ENCODE measurements at places on chromosomes 4 and X.
A peak's percentile ranks its signal among the peaks of the same experiment; 100 is the strongest.

- no peak for DNase-seq
These were observed 451.5 kb upstream of the FAT1 start for GRCh38 chr4:187175197-187175596.

DNA sequence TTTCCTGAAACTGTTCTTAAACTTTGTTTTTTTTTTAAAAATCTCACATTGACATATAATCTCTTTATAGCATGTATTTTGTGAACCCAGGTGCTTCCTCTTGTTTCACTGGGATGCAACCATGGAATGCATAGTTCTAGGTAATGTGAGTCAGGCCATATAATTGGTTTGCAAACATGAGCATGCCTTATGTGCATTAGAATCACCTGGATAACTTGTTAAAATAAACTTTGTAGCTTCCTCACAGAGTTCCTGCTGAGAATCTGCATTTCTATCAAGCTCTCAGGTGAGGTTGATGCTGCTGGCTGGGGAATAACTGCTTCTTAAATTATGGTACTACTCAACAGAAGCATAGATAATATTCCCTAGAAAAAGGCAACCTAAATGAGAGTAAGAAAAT lies 940.3 kb upstream of the LCORL start:
- no peak for DNase-seq

DNA sequence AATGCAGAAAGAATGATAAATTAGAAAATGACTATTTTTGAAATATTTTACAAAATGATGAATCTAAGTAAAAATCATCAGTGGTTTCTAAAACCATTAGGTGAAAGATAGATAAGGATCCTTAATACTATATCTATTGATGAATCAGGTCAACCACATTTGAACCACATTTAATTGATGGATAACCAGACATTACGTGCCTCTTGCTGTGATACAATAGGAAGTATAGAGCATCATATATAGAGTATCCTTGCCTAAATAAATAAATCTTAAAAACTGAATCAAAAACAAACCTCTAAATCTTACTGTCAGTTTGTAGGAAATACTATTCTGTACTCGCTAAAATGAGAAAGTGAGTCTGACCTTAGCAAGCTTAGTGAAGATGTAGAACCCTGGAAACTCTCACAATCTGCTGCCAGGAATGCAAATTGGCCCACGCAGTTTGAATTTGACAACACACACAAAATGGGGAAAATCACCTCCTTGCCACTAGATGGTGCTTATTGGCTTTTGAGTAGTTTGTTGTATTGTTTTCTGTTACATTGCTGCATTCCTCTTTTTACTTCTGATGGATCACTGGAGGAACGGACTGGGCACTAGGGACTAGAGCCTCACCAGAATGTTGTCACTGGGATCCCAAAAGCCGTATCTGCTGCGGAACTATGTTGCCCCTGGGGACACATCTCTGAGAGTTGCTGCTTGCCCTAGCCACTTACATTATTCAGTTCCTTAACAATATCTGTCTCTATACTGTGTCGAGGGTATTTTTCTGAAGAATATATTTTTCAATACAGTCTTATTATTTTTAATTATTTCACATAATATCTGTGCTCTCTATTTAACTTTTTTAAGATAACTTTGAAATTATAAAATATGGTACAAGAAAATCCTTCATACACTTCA lies 25.4 kb upstream of the SLAIN2 start:
- DNase-seq, result no peak

DNA sequence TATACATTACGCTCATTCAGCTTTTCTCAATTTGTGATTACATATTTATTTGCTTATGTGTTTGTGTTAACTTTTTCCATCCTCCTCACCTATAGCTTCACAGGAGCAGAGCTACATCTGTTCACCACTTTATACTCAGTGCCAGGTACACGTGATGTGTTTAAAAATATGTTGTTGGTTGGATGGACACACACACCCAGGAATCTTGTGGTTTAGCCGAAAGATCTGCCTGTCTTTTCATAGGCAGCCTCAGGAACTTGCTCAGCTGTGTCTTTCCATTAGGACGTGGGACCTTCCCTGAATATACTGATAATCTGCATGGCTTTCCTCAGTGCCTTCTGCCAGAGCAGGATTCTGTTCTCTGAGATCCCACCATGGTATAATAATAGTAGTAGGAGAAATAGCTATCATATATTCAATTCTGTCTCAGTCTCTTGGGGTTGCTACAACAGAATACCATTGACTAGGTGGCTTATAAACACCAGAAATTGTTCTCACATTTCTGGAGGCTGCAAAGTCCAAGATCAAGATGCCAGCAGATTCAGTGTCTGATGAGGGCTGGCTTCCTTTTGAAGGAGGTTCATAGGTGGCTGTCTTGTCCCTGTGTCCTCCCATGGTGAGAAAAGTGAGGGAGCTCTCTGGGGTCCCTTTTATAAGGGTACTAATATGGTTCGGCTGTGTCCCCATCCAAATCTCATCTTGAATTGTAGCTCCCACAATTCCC lies 50.0 kb upstream of the SOD3 start:
- no peak for DNase-seq

DNA sequence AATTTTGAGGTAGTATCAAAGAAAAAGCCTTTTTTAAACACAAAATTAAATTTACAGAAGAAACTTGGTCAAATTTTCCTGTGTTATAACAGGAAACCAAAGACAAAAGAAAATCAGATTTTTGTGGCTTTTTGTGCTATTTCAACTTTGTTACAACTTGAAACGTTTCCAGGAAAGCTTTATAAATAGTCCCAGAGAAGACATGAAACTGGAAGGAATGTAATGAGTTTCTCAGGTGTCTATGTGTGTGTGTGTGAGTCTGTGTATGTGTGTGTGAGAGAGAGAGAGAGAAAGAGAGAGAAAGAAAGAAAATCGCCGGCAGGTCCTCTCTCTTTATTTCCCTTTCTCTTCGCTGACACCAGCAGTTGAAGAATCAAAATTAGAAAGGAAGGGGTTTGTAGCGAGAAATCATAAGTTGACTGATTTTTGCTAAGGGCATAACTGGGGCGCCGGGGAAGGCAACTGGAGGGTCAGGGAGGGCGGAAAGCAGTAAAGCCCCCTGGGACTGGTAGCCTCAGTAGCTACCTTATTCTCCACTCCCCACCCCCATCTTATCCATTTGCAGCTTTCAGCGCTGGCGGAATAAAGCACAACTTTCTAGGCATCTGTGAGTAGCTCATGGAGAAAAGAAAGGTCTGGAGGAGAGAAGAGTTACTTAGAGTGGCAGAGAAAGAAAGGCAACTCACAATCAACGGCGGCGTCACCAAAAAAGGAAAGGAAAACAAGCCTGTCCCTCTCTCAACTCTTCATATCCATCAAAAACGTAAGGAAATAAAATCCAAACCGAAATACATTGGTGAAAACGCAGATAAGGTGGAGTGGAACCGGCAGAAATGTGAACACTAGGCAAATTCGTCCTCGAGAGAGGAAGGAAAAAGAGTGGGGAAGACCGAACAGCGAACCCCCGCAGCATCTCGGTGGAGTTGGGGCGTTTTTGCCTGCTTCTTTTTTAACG lies 1.3 kb downstream of the TMEM47 start:
- no peak for DNase-seq

- DNase-seq, result no peak
These were observed 47.8 kb downstream of the GAB1 start for GRCh38 chr4:143384381-143384994.

- DNase-seq, result no peak
These were observed 8.7 kb upstream of the ALAS2 start for GRCh38 chrX:55039471-55039870.

GRCh38 chrX:11609109-11609508 lies 56.6 kb downstream of the ARHGAP6 start:
- no peak for DNase-seq

DNA sequence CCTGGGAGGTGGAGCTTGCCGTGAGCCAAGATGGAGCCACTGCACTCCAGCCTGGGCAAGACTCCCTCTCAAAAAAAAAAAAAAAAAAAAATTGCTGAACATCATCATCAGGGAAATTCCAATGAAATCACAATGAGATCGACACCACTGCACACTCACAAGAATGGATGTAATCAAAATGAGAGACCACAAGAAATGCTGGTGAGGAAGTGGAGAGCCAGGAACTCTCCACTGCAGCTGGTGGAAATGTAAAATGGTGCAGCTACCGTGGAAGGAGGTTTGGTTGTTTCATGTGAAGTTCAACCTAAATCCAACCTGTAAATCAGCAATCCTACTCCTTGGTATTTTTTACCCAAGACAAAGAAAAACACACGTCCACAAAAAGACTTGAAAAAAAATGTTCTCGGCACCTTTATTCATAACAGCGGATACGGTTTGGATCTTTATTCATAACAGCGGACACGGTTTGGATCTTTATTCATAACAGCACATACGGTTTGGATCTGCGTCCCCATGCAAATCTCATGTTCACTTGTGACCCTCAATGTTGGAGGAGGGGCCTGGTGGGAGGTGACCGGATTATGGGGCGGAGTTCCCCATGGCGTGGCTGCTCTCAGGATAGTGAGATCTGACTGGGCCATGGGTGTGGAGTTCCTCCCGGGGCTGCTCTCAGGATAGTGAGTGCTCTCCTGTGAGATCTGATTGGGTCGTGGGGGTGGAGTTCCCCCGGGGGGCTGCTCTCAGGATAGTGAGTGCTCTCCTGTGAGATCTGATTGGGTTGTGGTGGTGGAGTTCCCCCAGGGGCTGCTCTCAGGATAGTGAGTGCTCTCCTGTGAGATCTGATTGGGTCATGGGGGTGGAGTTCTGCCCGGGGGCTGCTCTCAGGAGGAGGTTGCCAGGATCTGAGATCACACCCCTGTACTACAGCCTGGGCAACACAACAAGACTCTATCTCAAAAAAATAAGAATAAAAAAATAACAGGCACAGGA lies 7.7 kb downstream of the GAK start:
- no peak for DNase-seq

GRCh38 chr4:17093481-17093880 lies 195.0 kb upstream of the LDB2 start:
- DNase-seq, result no peak

- DNase-seq, result no peak
These were observed 10.5 kb downstream of the KLF3 start for GRCh38 chr4:38674258-38675144.

DNA sequence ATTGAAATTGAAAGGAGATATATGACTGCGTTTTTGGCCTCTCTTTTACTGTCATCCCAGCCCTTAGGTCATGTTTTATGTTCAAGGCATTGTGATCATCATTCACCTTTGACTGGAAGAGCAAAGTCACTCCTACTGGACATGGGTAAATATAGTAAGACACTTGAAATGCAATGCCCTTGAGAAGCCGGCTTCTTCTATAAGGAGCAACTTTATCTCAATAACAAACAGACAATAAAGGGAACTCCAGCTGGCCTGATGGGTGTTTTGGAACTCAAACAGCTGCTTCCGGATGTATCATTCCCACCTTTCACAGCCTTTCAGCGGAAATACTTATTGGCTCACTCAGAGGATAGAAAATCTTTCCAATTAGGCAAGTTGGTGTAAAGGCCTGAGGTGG lies 65.1 kb upstream of the C4orf54 start:
- DNase-seq, result no peak

DNA sequence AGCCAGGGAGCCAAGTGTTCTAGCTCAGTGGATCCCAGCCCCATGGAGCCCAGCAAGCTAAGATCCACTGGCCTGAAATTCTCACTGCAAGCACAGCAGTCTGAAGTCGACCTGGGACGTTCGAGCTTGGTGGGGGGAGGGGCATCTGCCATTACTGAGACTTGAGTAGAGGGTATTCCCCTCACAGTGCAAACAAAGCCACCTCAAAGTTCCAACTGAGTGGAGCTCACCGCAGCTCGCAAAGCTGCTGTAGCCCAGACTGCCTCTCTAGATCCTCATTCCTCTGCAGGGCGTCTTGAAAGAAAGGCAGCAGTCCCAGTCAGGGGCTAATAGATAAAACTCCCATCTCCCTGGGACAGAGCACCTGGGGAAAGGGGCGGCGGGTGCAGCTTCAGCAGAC lies 226.3 kb downstream of the ZIC3 start:
- no peak for DNase-seq

DNA sequence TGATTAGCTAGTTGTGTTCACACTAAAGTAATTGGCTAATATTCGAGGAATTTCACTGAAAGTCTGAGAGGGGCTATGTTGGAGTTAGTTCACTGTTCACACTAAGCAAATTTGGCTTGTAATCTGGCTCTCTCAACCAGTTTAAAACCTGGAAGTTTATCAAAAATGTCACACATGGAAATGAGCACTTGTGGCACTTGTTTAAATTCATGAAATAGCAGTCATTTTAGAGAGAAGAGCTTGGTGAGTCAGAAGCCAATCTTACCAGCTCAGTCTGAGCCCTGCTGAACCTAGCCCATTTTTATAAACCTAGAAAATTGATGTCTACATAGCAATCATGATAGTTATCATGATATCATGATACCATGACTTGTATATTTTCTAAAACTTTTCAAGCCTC lies 90.7 kb upstream of the JADE1 start:
- DNase-seq, result no peak

DNA sequence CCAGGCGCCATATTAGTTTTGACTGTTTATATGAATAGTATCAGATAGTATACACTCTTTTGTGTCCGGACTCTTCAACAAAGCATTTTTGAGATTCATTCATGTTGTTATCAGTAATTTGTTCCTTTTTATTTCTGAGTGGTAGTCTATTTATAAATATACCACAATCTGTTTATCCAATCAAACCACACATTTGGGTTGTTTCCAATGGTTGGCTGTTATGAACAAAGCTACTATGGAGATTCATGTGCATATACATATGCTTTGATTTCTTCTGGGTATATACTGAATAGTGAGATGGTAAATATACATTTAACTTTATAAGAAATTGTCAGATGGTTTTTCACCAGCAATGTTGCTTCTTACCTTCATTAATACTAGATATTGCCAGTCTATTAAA lies 36.8 kb upstream of the TAPT1 start:
- no peak for DNase-seq

DNA sequence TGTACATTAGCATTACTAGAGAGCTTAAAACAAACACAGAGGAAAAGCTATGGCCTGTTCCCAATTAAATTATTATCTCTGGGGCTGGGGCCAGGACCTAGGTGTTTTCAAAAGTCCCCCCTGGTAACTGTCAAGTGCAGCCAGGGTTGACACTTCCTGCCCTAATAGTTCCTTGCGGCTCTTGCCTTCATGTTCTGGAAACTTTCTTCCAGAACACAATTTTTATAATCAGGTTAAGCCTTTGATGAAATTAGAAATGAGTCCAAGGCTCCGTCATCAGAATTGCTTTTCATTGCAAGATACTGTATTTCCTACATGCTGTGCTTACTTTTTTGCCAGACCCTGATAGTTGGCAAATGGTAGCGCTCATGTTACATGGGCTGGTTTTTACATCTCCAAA lies 229.6 kb downstream of the UNC5C start:
- no peak for DNase-seq

DNA sequence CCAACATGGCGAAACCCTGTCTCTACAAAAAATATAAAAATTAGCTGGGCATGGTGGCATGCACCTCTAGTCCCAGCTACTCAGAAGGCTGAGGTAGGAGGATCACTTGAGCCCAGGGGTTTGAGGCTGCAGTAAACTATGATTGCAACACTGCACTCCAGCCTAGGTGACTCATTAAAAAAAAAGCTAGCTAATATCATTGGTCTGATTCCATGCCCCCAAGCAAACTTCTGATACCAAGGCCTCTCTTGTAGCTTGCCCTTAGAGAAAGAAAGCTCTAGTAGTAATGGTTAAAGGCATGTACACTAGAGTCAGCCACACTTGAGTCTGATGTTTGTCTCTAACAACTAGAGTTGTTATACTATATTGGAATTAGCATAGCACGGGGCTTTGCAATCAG lies 32.6 kb upstream of the PHF8 start:
- DNase-seq, result peak; percentile 0

Measured in Panc1 (cell line).